ENCODE measurements at places on chromosomes 1 and 21. TPM values are rescaled to one million over a fixed set of nuclear protein-coding genes. Genes with fewer than 3 reads are reported as not detected.

The TDRD5 gene
- not detected for total RNA-seq

The KRTAP21-1 gene
- not detected for total RNA-seq

The ALX3 gene
- total RNA-seq, result not detected

The RPS27 gene
- total RNA-seq, result 1,649 TPM

The HCRTR1 gene
- not detected for total RNA-seq

The FAAH gene
- 0.29 TPM for total RNA-seq

The F5 gene
- not detected for total RNA-seq

The MRPS21 gene
- 58.7 TPM for total RNA-seq

The SPRR2A gene
- total RNA-seq, result not detected

The SLAMF9 gene
- total RNA-seq, result not detected

The KIF26B gene
- total RNA-seq, result 15.9 TPM

The PAQR6 gene
- total RNA-seq, result not detected

The LCE1B gene
- not detected for total RNA-seq

The PTP4A2 gene
- 269 TPM for total RNA-seq

The GJC2 gene
- total RNA-seq, result 4.0 TPM

The TSSK3 gene
- total RNA-seq, result not detected

The MRPS15 gene
- total RNA-seq, result 138 TPM

The COL11A1 gene
- total RNA-seq, result 3.2 TPM

The PPM1J gene
- 6.9 TPM for total RNA-seq

The SYT14 gene
- total RNA-seq, result 0.18 TPM

The HEYL gene
- total RNA-seq, result not detected

The GPR25 gene
- not detected for total RNA-seq

The SPRR2B gene
- not detected for total RNA-seq

The RIPK4 gene
- total RNA-seq, result not detected

Data from myometrial cell (primary cell).